ENCODE measurements at places on chromosomes 12 and 14.

DNA sequence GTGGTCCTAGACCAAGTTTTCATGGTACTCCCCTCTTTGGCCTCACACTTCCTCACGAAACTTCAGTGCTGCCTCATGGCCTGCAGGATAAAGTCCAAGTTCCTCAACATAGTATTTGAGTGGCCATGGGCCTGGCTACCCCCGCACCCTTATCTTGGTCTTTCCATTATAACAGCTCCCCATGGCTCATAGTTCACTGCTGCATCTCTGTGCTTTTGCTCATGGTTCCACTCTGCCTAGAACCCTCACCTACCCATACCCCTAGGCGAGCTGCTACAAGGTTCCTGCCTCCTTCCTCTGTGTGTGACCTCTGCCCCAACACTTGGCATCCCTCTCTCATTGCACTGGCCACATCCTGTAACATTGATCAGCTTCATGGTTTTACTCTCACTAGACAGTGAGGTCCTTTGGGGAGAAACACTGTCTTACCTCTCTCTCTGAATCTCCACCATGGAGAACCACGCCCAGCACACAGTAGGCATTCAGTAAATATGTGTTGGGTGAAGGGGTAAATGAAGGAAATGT, 158.9 kb downstream of the GPR65 start:
- DNase-seq = no peak

DNA sequence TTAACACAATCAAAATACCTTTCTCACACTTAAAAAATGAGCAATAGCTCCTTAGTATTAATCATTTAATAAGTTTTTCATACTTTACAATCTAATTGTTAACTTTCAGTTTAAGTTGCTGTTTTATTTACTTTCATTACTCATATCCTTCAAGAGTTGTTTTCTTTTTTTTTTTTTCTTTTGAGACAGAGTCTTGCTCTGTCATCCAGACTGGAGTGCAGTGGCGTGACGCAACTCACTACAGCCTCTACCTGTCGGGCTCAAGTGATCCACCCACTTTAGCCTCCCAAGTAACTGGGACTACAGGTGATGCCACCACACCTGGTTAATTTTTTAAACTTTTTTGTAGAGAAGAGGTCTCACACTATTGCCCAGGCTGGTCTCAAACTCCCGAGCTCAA, 16.1 kb downstream of the ZBTB1 start:
- no peak for DNase-seq

GRCh38 chr12:2017546-2018337, 13.5 kb upstream of the DCP1B start:
- DNase-seq = no peak

DNA sequence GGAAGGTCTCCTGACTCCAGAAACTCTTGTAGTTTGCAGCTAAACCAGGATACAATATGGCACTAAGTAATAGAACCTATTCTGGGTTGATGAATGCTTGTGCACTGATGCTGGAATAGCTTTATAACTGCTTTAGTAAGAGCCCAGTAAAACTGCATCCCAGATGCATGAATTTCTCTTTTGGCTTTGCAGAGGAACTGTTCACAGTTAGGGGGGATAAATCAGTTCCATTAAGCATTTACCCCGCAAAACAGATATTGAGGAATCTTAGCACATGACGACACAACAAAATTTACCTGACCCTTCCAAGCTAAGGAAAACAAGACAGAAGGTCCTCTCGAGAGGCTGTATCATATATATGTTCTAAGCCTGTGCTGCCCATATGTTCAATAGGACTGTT, 457.4 kb downstream of the FOXG1 start:
- DNase-seq = no peak

- no peak for DNase-seq
Observed at GRCh38 chr12:103827911-103828391, 13.1 kb downstream of the NT5DC3 start.

GRCh38 chr12:53717319-53717718, 9.9 kb downstream of the CALCOCO1 start:
- DNase-seq = no peak

GRCh38 chr12:123799227-123799626, 37.1 kb downstream of the DNAH10 start:
- DNase-seq = no peak

- no peak for DNase-seq
Observed at GRCh38 chr14:24013654-24014514, 25.2 kb downstream of the DHRS4L2 start.

- DNase-seq = peak; percentile 80
Observed at GRCh38 chr12:1804545-1805332, 15.6 kb upstream of the LRTM2 start.

- no peak for DNase-seq
Observed at GRCh38 chr14:69901113-69901951, 22.1 kb downstream of the SMOC1 start.

DNA sequence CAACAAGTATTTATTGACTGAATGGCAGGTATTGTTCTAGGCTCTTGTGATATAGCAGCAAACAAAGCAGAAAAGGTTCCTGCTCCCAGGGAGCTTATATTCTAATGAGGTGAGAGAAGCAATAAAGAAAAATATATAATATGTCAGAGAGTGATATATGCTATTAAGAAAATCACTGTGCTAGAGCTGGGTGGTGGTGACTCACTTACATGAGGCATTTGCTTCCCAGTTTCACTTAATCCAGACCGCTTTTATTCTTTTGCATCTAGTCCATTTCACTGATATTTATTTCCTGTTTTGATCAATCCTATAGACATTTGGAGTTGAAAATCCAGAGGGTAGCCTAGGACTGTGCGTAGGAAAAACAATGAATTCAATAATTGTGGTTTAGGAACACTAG, 17.5 kb downstream of the TRHDE start:
- no peak for DNase-seq

GRCh38 chr14:93989939-93990338, 7.2 kb upstream of the CCDC197 start:
- no peak for DNase-seq

DNA sequence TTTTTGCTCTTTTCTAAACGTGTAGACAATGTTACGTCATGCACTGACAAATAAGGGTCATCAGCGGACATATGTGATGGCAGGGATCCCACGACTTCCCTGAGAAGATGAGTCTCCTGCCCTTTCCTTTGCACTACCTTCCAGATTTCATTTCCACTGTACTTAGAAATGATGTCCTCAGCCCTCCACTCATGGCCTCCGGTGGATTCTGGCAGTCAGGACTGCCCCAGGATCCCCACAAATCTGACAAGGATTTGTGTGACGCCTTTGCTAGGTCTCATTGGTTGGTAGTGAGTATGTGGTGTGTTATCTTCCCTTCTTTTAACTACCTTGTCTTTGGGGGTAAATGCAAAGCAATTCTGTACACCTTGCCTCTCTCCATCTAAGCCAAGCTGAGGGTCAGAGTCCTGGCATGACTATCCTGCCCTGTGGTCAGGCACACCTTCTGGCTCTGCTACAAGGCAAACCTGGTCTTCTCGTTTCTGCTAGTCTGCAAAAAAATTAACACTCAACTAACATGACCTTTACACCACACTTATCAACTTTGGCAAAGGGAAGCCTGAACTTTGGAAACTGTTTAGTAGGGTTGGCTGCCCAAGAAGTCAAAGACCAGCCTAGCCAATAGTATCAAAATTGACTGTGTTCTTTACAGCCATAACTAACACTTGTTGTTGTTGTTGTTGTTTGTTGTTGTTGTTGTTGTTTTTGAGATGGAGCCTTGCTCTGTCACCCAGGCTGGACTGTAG, 17.3 kb upstream of the DHRS4 start:
- DNase-seq = no peak

- no peak for DNase-seq
Observed at GRCh38 chr14:75821831-75822521, 159.8 kb downstream of the TGFB3 start.

DNA sequence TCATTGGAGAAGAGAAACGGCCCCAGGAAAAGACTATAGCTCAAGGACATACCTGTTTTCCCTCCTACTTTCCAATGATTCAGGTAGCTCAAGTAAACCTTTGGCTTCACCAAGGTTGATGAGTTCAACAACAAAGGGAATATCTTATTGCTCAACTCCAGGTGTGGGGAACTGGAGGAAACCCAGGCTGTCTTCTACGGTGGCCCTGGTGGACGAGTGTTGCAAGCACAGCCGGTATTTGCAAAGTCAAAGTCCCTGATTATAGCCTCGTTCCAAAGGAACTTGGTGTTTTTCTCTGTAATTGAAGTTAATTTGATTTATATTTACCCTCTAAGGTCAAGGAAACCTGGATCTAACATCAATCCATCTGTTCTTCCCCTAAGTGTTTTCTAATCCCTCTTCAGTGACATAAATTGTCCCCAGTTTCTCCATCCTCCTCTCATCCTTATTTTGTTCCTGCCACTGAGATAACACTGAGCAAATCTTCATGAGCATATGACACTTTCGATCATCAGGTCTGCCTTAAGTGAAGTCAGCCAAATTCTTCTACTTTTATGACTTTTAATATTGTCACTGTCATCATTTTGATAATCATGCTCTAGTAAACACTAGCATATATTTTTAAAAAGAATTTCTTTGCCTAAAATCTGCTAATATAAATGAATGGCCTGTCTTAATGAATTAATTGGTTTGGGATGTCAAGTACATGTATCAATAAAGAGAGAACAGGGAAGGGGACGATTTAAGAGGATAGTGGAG, 174.6 kb upstream of the TBX3 start:
- no peak for DNase-seq

DNA sequence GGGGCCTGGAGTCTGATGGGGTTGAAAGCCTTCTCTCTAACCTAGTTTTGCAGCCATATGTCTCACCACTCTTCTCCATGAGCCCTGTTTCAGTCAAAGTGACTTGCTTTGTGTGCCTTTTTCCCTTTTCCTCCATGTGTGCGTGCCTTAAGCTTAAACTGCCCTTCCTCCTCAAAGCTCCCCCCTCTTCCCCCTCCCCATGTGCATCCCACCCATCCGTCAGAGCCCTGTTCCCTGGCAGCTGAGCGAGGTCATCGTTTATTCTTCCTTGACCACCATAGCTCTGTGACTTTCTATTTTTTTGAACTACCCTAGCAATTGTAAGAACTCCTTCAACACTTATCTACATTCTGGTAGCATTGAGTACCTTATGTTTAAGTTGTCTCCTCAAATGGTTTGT, 24.9 kb downstream of the SAMD4A start:
- no peak for DNase-seq

- DNase-seq = no peak
Observed at GRCh38 chr12:6909421-6910145, 4.8 kb upstream of the ENO2 start.

DNA sequence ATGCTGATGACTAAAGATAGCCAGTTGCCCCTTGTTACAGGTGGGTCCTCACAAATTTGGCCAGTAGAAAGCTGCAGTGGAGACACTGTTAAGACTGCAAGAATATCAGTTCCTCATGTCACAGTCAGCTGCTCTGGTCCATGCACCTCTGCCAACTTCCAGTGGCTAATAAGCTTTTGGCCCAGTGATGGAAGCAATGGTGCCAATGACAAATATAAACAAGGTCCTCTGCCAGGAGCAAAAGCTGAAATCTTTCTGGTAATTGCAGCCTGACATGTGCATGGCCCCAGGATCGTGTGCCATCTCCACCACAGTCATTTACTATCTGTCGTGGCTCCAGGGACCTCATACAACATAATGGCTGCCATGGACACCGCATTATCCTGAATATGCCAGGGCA, 85.4 kb upstream of the TMEM260 start:
- no peak for DNase-seq

GRCh38 chr14:88079624-88080023, 74.7 kb downstream of the GPR65 start:
- no peak for DNase-seq

- DNase-seq = no peak
Observed at GRCh38 chr14:101475456-101476257, 85.6 kb upstream of the DIO3 start.

GRCh38 chr12:91703491-91704283, 442.0 kb downstream of the BTG1 start:
- DNase-seq = no peak

- no peak for DNase-seq
Observed at GRCh38 chr14:68377459-68377858, 415.4 kb downstream of the ZFP36L1 start.

GRCh38 chr12:104049903-104050356, at the start of gene GLT8D2:
Gene GLT8D2 (minus strand): TSS chr12:104050187. CDS start chr12:104019648, 30,539 bp downstream.
- no peak for DNase-seq

DNA sequence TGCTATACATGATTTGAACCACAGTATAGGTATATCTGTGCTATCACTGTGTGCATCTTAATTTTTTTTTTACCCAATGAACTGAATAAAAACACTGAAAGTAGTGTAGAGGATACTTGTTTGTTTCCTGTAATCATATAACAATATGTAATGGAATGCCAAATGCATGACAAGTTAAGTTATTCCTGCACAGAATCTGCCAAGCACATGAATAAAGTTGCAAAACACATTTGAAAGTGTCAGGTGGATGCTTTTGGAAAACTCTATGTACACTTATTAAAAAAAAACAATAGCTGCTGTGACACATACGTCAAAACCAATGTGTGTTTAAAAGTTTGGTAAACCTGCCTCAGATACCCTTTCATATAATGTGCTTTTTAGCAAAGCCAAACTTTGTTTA, 1638.1 kb upstream of the SEL1L start:
- no peak for DNase-seq

Measured in GM18507 (cell line).